Right ventricle myocardium superior (tissue), 1 donor: ENCODE measurements at places on chromosomes 12 and 14.

GRCh38 chr12:123268850-123269249 lies 2.8 kb downstream of the CDK2AP1 start:
- DNase-seq = no peak

- DNase-seq = no peak
Observed at GRCh38 chr14:105458571-105458970, 16.1 kb upstream of the CRIP2 start.

- DNase-seq = peak; percentile 29
Observed at GRCh38 chr14:104424406-104425072, 155.0 kb upstream of the C14orf180 start.

DNA sequence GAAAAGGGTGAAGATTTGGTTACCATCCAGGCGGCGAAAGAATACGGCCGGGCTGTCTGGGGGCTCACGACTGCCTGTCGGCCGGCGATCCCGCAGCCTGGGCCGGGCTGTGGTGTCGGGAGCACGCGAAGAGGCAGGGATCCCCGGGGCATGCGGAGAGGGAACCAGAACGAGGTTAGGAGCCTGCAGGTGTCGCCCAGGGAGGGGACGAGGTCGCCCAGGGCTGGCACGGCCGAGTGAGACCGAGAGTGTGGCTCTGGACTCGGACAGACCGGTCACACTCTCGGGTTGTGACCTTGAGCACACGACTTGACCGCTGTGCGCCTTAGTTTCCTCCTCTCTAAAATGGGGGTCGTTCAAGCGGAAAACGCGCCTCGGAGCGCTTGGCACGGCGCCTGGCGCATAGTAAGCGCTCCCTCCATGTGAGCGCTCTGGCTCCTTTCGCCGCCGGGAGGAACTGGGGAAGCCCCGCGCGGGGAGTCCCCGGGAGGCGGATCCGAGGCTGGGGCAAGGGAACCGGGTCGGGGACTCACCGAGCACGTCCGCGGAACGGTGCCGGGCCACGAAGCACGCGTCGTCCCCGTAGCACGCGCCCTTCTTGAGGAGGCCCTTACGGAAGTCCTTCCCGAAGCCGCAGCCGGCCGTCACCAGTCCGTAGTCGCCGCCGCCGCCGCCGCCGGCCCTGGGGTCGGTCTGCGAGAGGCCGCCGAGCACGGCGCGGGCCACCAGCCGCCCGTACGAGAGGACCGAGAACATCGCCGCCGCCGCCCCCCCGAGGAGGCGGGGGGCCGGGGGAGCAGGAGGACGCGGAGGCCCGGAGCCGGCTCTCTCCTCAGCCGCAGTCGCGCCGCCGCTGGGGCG lies 612 bp downstream of the PPTC7 start:
- peak; percentile 80 for DNase-seq

DNA sequence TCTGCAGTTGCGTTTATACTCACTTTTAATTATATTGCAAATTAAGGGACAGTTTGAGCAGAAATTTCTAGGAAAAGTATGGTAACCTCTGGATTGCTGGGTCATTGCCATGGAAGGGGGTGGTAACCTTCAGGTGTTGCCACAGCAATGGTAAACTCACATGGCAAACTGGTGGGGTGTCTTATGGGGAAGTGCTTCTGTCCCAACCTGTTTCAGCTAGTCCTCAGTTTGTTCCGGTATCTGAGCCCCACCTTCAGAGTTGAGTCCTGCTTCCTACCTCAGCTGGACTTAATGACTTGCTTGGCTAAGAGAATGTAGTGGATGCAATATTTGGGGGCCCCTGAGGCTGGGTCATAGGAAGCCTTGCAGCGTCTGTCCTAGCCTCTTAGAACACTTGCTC lies 7.3 kb upstream of the CLMN start:
- DNase-seq = no peak

DNA sequence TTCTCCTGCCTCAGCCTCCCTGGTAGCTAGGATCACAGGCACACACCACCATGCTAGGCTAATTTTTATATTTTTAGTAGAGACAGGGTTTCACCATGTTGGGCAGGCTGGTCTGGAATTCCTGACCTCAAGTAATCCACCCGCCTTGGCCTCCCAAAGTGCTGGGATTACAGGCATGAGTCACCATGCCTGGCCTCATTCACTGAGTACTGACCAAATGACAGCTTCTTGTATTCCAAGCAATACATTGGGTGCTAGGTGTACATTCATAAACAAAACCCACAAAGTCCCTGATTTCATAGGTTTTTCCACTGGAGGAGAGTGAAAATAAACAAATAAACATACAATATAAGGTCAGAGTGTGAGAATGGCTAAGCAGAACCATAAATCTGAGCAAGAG lies 136.3 kb downstream of the HELB start:
- DNase-seq = no peak

DNA sequence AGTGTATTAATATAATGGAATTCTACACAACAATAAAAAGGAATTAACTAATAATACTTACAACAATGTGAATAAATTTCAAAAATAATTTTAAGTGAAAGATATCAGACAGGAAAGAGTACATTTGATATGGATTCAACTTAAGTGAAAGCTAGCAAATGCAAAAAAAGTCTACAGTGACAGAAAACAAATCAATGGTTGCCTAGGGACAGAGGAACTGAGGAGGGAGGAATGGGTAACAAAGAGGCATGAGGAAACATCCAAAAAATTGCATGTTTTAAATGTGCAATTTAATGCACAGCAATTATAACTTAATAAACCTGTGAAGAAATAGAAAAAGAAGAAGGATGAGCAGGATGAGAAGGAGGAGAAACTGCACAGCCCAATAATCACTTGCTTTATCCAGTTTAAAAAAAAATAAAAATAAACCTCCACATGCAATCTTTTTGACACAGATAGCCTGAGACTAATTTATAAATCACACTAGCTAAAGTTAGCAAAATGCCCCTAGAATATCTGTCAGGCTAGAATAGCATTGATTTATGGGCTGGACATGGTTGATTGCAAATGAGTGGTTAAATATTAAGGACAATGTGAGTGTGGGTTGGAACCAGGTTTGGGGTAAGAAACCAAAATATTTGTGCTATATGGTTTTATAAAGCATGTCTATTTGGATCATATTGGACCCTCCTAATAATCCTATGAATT lies 1089.1 kb downstream of the TRHDE start:
- DNase-seq = no peak

GRCh38 chr12:22935090-22935489 lies 310.1 kb downstream of the ETNK1 start:
- peak; percentile 48 for DNase-seq

- no peak for DNase-seq
Observed at GRCh38 chr12:97313471-97314190, 149.0 kb upstream of the RMST start.

DNA sequence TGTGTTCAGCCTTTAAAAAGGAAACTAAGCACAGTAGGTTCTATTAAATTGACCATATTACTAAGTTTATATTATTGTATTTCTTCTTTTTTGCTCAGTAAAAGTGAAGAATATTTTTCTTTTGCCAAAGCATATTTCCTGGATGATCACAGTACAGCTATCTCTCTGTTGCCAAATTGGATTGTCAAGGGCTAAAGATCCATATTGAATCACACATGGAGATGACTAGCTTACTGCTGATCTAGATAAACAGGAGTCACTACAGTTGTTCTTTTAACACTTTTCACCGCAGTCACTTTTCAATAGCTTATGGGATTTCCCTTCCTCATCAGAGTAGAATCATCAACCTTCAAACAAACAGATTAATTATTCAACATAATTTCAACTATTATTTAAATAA lies 78.6 kb downstream of the LRRC9 start:
- no peak for DNase-seq

DNA sequence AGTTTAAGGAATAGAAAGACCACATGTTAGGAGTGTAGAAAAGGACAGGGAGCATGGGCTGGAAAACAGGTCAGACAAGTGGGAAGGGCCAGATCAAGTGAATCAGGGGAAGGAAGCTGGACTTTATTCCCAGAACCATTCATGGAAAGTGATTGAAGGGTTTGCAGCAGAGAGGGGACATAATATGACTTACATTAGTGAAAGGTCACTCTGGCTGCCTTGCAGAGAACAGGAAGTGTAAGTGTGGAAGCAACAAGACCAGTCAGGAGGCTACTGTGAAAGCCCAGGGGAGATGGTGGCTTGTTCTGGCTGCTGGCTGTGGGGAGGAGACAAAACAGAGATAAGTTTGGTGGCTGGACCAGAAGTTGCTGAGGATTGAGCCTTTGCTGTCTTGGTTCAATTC lies 69.1 kb downstream of the VCPKMT start:
- no peak for DNase-seq

DNA sequence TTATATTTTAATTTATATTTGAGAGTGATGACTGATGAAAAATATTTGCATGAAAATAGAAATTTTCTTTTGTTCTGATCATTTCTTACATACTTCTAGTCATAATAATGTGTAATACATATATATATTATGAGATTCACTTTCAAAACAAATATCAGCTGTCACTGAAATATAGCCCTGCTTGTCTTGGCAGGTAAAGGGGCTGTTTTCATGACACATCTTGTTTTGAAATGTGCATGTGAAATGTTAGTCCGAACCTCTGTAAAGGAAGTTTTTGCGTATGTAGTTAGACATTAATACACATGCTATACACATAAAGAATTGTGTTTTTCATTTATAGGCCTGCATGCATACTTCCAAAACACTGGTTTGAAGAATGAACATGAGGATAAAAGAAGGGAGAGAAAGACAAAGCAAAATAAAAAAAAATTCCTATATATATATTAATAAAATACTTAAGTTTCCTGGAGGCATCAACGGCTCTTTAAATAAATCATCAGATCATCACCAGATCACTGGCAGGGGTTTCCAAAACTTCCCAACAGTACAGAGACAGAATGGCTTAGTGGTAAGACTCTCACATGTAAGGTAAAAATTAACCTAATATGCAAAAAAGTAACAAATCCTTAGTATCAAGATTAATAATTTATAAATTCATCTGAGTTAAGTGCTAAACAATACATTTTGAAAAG lies 60.1 kb downstream of the SEL1L start:
- DNase-seq = no peak

- no peak for DNase-seq
Observed at GRCh38 chr14:43204816-43205215, 1302.3 kb downstream of the FSCB start.

DNA sequence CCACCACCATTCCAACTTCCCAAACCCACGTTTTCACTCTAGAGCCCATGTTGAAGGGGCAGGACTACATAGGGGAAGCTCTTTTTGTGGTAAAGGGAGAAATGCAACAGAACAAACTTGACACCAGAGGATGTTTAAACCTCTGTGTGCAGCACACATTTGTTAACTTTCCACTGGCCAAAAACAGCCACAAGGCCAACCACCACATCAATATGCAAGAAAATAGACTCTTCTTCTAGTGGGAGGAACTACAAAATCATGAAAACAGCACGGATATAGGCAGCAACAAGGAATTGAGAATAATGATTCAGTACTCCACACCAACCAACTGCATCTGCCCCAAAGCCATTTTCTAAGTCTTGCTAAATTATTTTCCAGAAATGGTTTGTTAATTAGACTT lies 66.3 kb upstream of the CEP83 start:
- DNase-seq = no peak

GRCh38 chr14:75518625-75519024 lies 3.6 kb upstream of the BATF start:
- no peak for DNase-seq

DNA sequence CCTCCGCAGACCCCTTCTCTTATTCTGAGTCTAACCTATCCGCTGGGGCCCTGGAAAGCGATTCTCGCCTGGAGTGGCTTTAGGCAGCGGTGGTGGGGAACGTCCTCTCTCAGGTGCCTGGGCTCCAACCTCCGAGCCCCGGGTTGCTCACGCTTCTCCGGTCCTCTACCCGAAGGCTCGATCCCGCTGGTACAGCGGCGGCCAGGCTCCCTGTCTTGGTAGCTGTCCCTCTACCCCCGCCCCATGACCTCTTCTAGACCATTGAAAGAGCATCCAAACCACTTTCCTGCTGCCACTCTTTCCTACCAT lies 505 bp upstream of the HEBP1 start:
- no peak for DNase-seq

DNA sequence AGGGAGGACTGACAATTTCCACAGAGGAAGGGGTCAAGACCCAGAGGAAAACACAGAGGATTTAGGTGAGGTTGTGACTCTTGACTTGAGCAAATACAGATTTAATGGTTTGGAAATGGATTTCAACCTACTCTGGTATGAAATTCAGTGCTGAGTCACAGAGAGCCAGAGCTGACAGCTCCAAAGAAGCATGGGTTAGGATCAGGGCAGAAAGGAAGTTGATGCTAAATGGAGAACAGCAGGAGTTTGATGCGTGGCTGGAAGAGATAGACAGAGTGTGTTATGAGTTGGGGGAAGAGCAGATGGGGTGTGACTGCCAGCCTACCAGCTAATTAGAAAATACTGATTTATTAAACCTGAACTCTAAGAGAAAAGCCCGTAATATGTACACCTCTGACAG lies 272.6 kb downstream of the FOXG1 start:
- no peak for DNase-seq

GRCh38 chr14:50832935-50833630 lies 2.1 kb upstream of the NIN start:
- no peak for DNase-seq

DNA sequence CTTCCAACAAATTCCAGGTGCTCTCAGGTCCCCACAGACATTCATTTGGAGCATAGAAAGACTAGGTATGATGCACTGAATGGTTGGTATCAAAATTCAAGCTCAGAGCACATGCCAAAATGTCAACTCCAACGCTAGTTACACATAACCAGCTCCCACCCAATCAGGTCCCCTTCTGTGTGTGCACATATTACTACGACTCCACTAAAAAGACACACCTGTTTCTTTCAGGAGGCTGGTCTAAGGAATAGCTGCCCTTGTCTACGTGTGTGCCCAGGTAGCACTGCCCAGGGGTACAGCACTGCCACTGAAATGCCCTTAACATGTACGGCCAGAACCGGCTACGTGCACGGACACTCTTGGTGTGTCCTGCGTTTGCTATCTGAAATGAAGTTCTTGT lies 138.1 kb downstream of the KCNK10 start:
- DNase-seq = no peak

DNA sequence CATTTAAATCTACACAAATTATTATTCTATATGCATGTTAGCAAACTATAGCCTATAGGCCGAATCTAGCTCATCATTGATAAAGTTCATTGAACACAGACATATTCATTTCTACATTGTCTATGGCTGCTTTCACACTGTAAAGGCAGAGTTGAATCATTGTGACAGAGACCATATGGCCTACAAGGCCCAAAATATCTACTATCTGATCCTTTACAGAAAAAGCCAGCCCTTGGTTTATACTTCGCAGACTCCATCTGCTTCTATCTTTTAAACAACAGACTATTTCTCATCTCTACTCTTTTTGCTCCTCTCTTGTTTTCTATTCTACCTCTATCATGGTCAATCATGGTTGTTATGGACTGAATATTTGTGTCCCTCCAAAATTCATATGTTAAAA lies 190.7 kb downstream of the EXOC5 start:
- no peak for DNase-seq

- no peak for DNase-seq
Observed at GRCh38 chr12:15020156-15020555, 47.3 kb downstream of the PDE6H start.

GRCh38 chr12:132545955-132546354 lies 56.0 kb downstream of the FBRSL1 start:
- DNase-seq = no peak
